ENCODE measurements at places on chromosomes 4 and X.
A peak's percentile ranks its signal among the peaks of the same experiment; 100 is the strongest.

DNA sequence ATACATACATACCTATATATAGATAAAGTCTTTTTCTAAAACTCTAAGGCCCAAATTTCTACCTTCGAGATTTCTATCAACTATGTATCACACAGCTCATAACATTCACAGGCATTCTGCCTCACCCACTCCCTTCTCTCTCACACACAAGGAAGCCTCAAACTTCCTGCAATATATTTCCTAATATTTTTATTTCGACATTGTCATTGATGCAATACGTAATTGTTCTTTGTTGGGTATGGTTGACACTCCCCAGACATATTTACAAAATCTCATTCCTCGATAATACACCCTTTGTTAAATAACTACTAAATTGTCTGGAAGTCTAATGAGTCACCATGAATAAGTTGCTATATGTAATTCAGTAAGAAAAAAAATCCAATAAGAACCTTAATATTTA, 143.5 kb downstream of the HNRNPD start:
- no peak for DNase-seq

- DNase-seq = no peak
Measured at GRCh38 chrX:2664502-2664901, 26.6 kb upstream of the CD99 start.

GRCh38 chrX:49164589-49165360, 2.2 kb downstream of the MAGIX start:
- no peak for DNase-seq

GRCh38 chr4:153790962-153791551, 2.2 kb upstream of the SFRP2 start:
- DNase-seq = no peak

GRCh38 chrX:150575419-150575814, 7.0 kb downstream of the MTM1 start:
- DNase-seq = peak; percentile 13

- DNase-seq = no peak
Measured at GRCh38 chrX:23930894-23931604, 23.2 kb downstream of the CXorf58 start.

- DNase-seq = peak; percentile 62
Measured at GRCh38 chr4:38752941-38753806, 29.6 kb downstream of the TLR10 start.

DNA sequence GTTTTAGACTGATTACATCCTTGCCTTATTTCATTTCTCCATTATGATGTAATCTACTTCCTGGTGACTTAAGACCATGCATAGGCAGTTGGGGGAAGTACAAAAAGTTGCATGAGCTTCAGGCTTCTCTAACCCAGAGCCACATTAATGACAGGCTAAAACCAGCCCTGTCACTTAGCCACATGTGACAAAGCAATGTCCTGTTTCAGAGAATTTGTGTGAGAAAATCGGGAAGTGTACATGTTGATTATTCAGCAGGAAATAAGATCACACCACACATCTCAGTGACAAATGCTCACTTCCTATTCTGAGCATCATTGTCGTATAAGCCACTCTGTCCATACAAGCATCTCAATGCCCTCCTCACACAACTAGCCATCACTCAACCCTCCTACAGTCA, 98.5 kb upstream of the MAGEB16 start:
- DNase-seq = no peak

DNA sequence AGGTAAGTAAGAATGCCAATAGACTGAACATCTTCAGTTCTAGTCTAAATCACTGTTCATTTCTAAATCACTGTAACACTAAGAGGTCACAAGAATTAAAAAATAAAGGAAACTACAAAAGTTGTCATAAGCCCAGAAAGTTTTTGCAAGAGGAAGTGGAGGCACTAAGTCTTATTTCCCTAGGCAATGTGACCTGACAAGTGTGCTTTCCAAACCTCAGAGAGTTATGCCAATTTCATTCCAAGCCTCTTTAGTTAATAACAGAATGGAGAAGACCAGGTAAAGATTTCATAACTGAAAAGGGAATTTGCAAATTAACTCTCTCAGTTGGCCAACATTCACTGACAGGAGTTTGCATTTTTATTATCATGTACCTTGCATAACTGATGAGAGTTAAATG, 40.5 kb downstream of the BBS12 start:
- no peak for DNase-seq

DNA sequence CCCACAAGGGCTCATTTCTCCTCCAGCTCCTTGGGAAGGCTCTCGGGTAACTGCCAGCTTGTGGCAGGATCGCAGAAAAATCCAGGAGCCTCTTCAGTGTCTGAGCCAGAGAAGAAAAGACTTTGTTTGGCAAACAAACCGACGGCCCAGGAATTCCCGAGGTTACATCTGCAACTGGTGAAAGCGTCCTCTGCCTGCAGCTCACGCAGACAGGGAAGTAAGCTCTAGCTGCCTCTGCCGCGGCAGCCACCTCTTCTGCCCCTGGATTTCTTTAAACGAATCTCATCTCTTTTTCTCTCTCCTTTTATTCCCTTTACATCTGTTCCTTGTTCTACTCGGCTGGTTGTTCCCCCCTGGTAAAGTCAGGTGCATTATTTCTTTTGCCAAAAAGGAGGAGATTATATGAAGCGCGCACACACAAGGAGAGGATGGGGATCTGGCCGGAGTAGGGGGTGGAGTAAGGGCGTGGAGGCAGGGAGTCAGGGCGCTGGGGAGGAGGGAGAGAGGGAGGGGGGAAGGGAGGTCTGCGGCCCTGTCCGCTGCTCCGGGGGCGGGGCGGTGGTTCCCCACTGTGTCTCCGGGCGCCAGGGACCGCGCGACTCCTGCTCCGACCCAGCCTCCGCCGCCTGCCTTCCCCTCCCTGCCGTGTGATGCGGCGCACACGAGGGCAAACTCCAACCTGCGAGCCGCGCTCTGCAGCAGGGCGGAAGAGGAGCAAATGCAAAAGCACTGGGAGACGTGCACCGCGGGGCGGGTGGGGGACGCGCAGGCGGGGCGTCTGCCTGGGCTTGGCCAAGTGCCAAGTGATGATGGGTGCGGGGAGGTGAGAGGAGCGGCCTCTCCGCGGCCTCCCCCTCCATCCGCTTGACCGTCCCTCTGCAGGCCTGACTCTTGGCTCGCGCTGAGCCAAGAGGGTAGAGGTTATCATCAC, at the start of gene DCHS2:
TSS of gene DCHS2 (minus strand) at position 459 of the 931 bp plus-strand sequence. CDS start at position 15, 444 bp downstream.
- DNase-seq = peak; percentile 24

DNA sequence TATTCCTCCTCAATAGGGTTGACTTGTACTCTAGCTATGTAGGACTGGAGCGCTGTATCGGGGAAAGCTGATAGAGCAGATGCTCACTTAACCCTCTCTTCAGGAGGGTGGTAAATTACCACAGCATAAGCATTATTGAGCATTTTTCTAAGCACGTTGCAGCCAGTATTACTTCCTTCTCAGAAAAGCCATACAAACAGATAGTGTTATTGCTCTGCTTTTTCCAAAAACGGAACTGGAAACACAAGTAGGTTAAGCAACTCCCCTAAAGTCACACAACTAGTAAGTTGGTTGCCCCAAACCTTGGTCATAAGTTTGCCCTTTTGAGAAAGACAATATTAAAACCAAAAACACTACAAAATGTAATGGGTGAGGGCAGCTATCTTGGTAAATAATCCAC, 73.9 kb downstream of the REELD1 start:
- DNase-seq = no peak

DNA sequence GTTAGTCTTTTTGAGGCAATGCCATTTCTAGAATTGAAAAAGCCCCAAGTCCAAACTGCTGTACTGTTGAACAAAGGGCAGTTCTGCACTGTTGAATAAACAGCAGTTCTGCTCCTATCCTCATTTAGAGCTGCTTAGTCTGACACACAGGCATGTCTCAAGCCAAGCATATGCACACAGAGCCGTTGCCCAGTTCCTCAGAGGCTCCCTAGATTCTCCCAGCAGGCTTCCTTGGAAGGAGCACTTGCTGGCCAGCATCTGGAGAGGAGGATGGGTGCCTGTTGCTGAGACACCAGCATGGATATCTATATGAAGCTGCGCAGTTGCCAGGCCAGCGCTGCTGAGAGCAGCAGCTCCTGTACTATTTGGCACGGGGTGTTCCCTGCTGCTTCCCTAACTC, 138.3 kb upstream of the USP38 start:
- DNase-seq = no peak

DNA sequence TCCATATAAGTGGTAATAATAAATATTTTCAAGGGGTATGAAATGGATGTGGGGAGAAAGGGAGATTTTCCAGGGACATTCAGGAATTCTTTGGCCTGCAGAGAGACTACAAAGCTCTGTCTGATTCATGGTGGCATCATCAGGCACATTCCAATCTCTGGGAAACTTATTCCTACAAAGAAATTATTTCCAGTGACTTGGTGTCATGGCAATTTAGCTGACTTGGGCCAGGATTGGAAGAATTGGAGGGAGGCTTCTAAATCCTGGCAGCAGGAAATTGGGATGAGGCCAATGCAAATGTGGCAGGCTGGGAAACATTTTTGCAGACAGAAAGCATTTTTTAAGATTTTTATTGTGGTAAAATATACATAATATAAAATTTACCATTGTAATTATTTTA, 204.6 kb downstream of the RTL9 start:
- no peak for DNase-seq

DNA sequence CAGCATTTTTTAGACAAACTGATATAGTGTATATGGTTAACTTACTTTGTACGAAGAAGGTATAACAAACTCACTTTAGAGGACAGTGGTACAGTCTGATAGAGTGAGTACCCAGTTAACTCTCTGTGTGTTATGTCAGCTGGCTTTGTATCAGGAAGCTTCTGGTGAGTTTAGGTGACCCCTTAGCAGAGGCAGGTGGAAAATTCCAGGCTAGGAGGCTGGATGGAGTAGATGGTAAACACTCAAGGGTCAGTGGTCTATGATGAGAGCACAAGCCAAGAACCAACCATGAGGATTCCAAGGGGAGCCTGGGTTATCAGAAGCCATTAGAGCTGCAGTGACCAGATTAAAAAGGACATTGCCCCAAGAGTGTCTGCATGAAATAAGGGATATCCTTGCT, 227.3 kb upstream of the CENPE start:
- no peak for DNase-seq

DNA sequence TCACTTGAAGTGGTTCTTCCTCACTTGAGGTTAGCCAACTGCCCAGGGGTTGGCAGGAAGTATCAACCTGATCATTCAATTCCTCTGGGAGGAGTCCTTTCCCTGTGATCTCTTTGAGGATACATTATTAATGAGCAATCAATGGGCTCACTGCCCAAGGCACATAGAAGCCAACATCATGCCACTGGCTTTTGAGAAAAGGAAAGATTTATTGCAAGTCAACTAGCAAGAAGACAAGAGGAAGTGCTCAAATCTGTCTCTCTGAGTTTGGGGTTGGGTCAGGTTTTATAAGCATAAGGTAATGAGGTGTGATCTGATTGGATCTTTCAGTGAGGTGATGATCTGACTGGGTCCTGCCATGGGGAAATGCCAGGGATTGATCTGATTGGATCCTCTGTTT, 39.6 kb downstream of the FGFBP1 start:
- DNase-seq = no peak

DNA sequence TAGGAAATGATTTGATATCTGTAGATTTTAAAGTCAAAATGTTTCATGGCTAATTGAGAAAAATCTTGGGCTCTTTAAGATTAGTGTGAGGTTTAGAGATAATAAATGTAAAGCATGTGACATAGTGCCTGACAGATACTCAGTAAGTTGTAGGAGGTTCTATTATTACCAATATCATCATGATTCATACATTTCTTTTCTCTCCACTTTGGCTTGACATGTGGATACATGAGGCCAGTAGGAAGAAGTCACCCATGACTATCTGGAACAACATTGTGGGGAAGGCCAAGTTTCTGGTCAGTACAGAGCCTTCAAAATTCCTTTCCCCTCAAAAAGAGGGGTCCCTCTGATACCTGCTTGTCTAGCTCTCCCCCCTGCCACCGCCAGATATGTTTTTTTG, 91.2 kb upstream of the SORBS2 start:
- DNase-seq = no peak

GRCh38 chr4:83040269-83040668, 5.3 kb downstream of the COPS4 start:
- no peak for DNase-seq

DNA sequence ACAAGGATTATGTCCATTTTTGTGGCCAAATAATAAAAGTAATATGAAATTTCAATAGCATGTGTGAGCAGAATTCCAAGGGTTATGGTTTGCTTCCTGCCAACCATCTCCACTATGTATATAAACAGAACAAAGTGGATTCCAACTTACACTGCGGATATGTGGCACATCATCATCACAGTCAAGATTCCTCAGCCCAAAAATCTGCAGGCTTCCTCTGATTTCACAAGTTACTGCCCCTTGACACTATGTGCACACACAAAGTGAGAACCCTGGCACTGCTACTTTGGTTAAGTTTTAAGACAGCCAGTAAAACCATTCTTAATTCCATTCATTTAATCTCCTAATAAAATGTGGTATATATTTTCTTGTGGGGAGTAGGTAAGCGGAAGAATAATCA, 76.4 kb downstream of the LEF1 start:
- no peak for DNase-seq

GRCh38 chr4:87624698-87625097, 16.4 kb downstream of the DSPP start:
- DNase-seq = no peak

DNA sequence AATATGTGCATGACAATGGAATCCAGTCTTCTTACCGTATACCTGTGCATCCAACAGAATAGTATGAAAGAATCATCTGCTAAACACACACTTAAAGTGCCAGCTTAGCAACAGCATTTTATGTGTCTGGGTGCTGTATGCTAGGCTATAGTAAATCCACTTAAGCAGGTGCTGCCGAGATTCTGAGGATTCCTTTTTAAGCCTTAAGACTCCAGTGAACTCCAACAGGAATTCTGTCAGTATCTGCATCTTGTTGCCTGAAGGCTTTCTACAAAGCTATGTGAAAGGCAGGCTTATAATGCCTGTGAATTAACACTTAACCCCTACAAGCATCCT, 1076.4 kb upstream of the PABPC4L start:
- DNase-seq = no peak

DNA sequence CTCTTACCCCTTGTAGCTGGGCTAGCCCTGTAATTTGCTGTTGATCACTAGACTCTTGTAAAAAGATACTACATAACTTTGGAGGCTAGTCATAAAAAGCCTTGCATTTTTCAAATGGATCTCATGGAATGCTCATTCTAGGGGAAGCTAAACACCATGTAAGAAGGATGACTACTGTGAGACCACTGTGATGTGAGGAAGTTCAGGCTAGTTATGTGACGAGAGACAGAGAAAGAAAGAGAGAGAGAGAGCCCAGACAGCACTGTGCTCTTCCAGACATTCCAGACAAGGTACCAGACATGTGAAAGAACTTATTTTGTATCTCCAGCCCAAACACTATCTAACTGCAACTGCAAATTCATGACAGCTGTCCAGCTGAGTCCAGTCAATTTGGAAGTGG, 404.6 kb upstream of the PITX2 start:
- DNase-seq = no peak
